ENCODE measurements at places on chromosomes 2 and 18.

GRCh38 chr2:168684921-168685599 lies 117.4 kb upstream of the NOSTRIN start:
- DNase-seq = no peak

DNA sequence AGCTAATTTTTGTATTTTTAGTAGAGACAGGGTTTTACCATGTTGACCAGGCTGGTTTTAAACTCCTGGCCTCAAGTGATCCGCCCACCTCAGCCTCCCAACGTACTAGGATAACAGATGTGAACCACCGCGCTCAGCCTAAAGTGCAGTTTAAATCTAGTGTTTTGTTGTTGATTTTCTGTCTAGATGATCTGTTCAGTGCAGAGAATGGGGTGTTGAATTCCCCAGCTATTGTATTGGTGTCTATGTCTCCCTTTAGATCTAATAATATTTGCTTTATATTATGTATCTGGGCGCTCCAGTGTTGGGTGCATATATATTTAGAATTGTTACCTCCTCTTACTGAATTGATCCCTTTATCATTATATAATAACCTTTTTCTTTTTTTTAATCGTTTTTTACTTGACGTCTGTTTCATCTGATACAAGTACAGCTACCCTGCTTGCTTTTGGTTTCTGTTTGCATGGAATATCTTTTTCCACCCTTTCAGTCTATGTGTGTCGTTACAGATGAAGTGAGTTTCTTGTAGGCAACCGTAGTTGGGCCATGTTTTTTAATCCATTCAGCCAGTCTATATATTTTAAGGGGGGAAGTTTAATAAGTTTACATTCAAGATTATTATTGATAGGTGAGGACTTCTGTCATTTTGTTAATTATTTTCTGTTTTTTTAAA lies 34.3 kb downstream of the GALM start:
- no peak for DNase-seq

- no peak for DNase-seq
These were observed 5.4 kb downstream of the CCDC141 start for GRCh38 chr2:179044500-179044899.

DNA sequence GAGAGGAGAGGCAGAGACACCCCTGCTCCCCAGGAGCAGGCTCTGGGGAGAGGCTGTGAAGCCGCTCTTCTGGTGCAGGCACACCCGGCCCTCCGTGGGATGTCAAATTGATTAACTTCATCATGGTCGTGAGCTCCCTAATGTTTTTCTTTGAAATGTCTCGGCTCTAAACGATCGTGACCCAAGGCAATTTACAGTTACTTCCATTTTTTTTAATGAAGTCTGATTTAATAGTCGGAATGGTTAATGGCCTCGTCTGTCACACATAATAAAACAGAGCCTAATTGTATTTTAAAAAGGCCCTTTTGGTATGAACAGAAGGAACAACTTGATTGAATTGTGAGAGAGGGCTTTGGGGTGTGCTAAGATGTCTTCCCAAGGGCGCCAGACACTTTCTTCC lies 130.2 kb downstream of the SMAD2 start:
- no peak for DNase-seq

Measured in stimulated activated CD8-positive, alpha-beta memory T cell treated with anti-CD3 and anti-CD28 coated beads, Interleukin-4, amount 100 ng/mL, for 1 hour (primary cell).